ENCODE measurements at places on chromosomes 12 and 14. TPM values are rescaled to one million over a fixed set of nuclear protein-coding genes. Genes with fewer than 3 reads are reported as not detected.

DNA sequence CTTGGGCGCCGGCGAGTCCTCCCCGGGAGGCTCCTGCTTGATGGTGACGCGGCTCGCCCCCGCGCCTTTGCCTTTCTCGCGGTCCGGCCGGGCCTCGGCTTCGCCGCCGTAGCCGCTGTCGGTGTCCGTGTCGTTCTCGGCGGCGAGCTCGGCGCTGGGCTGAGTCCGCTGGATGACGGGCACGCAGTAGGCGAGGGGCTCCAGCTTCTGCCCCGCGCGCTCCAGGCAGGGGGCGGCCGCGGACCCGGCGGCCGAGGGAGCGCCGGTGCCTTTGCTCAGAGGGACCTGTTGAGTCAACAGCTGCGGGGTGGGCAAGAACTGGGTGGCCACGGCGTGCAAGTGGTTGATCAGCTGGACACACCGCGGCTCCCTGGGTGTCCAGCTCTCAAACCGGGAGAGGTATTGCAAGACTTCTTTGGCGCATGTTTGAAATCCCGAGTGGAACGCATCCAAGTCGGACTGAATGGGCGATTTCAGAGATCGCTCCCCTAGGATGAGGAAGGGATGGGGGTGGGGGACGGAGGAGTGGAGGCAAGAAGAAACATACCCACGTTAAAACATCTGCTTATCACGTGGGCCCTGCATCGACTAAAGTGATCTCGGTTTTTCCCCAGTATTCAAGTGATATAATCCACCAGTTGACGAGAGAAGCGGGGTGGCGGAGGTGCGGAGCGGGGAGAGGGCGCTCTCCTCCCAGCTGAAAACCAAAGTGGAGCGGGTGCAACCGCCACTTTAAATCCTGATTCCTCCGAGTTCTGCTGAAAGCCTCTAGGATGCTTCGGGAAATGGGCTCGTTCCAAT is 2.0 kb downstream of the BHLHE41 start:
- peak overlapping the region; percentile 73 for H3K4me3 ChIP-seq
- H3K27ac ChIP-seq: no peak overlapping the region
- peaks cover 32% of the 10 kb centered on the region for H3K4me1 ChIP-seq
- no peaks in the 10 kb centered on the region for H3K36me3 ChIP-seq

- H3K27ac ChIP-seq: peak overlapping the region; percentile 78
- DNase-seq: peak; percentile 36
- H3K4me1 ChIP-seq: peaks cover 81% of the 10 kb centered on the region
These were observed 58.3 kb downstream of the PRKCH start for GRCh38 chr14:61379639-61380184.

DNA sequence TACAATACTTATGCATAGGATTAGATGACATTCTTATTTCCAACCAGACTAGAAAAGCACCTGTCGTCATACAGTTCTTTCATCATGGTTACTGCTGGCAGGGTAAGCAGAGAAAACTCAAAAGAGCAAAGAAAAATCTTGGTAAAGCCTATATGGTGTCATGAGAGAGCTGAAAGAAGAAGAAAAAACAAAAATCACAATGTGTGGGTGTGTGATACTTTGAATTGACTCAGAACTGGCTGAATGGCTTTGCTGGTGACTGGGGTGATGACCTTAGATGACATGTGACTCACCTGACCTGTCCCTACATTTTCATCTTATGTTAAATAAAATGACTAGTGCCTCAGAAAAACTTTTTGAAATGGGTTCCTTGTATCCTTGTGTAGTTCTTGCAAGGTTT is 278.1 kb upstream of the LMO3 start:
- DNase-seq: no peak
- H3K4me1 ChIP-seq: no peaks in the 10 kb centered on the region
- no peak overlapping the region for H3K4me3 ChIP-seq
- no peaks in the 10 kb centered on the region for H3K36me3 ChIP-seq
- no peak overlapping the region for H3K27ac ChIP-seq

DNA sequence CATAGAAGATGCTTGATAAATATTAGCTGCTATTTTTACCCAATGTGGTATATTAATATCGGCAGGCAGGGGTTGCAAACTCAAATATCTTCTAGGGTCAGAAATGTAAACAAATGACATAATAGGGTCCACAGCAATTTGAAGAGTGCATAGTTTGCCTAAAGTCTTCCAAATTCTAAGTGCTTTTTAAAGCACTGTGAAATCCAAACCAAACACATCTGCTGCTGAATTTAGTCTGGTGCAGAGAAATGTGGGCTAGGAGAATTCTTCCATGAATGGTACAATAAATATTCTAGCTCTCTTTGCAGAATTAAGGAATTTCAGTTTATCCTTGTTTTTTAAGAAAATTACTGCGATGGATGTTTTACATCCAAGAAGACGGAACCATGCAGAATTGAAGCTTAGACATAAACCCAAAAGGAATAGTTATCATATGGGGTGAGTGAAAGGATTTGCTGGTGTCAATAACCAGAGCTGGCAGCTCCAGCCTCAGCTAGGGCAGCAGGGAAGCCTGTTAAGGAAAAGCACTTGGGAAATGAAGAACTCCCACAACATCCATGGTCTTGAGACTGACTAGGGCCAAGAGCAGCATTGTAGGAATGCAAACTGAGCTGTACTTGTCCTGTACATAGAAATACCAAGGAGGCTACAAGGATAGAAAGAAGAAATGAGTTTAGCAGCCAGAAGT is 65.5 kb downstream of the PTPRR start:
- no peaks in the 10 kb centered on the region for H3K36me3 ChIP-seq
- DNase-seq: no peak
- H3K27ac ChIP-seq: no peak overlapping the region
- no peaks in the 10 kb centered on the region for H3K27me3 ChIP-seq
- H3K4me1 ChIP-seq: no peaks in the 10 kb centered on the region

- DNase-seq: no peak
- no peak overlapping the region for H3K27ac ChIP-seq
- H3K27me3 ChIP-seq: no peaks in the 10 kb centered on the region
- no peaks in the 10 kb centered on the region for H3K36me3 ChIP-seq
- no peaks in the 10 kb centered on the region for H3K4me1 ChIP-seq
- no peak overlapping the region for H3K4me3 ChIP-seq
These were observed 27.7 kb downstream of the DIO3 start for GRCh38 chr14:101588990-101589389.

- H3K4me3 ChIP-seq: no peak overlapping the region
These were observed 132.3 kb upstream of the CRY1 start for GRCh38 chr12:107225635-107226034.

DNA sequence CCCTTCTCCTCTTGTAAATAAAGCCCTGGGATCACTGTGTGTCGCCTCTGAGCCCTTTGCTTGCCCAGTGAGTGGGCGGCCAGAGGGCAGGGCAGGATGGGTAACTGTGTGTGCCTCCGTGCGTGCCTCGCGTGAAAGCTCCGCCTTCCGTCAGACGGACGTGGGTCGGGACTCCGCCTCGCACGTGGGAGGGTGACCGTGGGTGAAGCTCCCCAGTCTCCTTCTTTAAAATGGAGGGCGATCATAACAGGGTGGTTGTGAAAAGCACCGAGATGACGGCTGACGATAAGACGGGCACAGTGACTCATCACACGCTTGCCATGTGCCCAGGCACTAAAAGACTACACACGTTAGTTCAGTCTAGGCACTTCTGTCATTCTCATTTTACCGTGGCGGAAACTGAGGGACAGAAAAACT is 9.2 kb downstream of the PHB2 start:
- H3K27ac ChIP-seq: peak overlapping the region; percentile 97
- peak overlapping the region; percentile 75 for H3K4me3 ChIP-seq
- no peaks in the 10 kb centered on the region for H3K27me3 ChIP-seq
- DNase-seq: peak; percentile 97
- H3K4me1 ChIP-seq: peaks cover 85% of the 10 kb centered on the region

GRCh38 chr12:7645395-7646177 is 20.1 kb downstream of the APOBEC1 start:
- no peak overlapping the region for H3K27ac ChIP-seq
- H3K36me3 ChIP-seq: no peaks in the 10 kb centered on the region
- no peaks in the 10 kb centered on the region for H3K27me3 ChIP-seq
- H3K4me1 ChIP-seq: peaks cover 11% of the 10 kb centered on the region
- peak; percentile 18 for DNase-seq

- H3K27ac ChIP-seq: no peak overlapping the region
- no peaks in the 10 kb centered on the region for H3K4me1 ChIP-seq
- H3K27me3 ChIP-seq: peaks cover 18% of the 10 kb centered on the region
- DNase-seq: no peak
- H3K4me3 ChIP-seq: no peak overlapping the region
- no peaks in the 10 kb centered on the region for H3K36me3 ChIP-seq
These were observed 13.4 kb downstream of the GRIP1 start for GRCh38 chr12:66665435-66665985.

DNA sequence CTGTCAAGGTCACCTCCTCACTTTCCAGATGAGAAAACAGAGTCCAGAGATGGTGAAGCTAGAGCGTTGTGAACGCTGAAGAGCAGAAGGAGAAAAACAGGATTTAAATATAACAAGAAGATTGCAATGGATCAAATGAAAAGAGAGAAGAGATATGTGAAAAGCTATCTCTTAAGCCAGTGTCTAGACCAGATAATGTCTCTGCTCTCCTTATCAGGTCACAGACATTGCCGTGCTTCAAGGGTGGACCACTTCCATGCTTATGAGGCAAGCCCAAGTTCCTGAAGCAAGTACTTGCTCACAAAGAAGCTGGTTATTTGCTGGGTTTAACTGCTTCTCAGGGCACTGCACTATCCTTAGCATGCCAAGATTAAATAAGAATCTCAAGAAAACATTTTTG is 31.6 kb upstream of the FRS2 start:
- H3K27ac ChIP-seq: no peak overlapping the region
- H3K4me3 ChIP-seq: no peak overlapping the region
- no peaks in the 10 kb centered on the region for H3K36me3 ChIP-seq
- H3K27me3 ChIP-seq: no peaks in the 10 kb centered on the region
- no peaks in the 10 kb centered on the region for H3K4me1 ChIP-seq

DNA sequence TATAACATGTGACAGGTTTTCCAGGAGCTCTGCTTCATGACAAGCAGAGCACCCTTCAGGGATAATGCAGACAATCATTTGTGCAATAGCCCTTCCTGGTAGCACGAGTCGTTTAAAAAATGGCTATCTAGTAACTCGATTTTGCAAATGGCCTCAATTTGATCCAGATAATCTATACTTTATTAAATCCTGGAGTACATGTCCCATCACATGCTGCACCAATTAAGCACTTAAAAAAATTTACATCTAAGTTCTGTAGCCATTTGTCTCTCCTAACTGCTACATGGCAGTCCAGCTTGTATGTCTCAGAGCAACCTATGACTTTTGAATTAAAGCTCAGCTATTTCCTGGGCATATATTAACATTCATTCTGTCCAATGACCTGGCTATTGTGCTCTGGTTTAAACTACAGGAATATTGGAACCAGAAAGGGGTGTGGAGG is 79.8 kb downstream of the TTC8 start:
- no peak overlapping the region for H3K27ac ChIP-seq
- no peaks in the 10 kb centered on the region for H3K4me1 ChIP-seq
- no peak overlapping the region for H3K4me3 ChIP-seq
- H3K36me3 ChIP-seq: no peaks in the 10 kb centered on the region
- peaks cover 16% of the 10 kb centered on the region for H3K27me3 ChIP-seq

DNA sequence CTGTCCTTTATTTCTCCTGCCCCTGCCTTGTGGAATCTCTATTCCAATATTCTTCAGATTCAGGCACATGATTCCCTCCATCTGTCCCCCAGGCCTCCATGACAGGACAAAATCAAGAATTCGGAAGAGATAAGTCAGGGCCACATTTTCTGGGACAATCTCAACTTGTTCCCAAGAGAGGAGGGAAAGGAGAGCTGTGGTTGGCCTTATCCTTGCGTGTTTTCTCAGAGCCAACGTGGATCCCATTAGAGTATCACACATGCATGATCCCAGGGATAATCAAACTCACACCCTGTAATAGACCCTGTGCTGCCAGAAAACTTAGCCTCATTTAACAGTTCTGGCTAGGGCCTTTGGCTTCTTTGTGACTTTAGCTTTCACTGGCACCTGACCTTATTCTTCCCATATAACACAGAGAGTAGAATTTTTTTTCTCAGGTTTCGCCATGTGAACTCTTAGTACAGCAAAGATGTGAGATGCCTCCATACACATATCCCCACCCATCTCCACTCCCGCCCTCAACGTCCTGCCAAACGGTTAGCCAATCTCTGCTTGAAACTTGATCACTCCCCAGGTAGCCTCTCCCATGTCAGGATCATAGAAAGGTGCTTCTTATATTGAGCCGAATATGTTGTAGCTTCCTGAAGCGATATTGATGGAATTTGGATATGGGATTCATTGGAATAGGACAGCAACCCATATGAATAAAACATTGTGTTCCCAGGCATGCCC is 6.7 kb upstream of the KRT1 start:
- no peak overlapping the region for H3K27ac ChIP-seq
- no peak overlapping the region for H3K4me3 ChIP-seq
- H3K4me1 ChIP-seq: peaks cover 14% of the 10 kb centered on the region
- no peaks in the 10 kb centered on the region for H3K27me3 ChIP-seq
- H3K36me3 ChIP-seq: no peaks in the 10 kb centered on the region

GRCh38 chr14:81565441-81566290 is 32.0 kb upstream of the SEL1L start:
- peak; percentile 29 for DNase-seq
- no peak overlapping the region for H3K4me3 ChIP-seq
- H3K27ac ChIP-seq: no peak overlapping the region
- H3K27me3 ChIP-seq: peaks cover 6% of the 10 kb centered on the region
- no peaks in the 10 kb centered on the region for H3K36me3 ChIP-seq

GRCh38 chr14:61178226-61179060 is 102.7 kb downstream of the TMEM30B start:
- H3K27ac ChIP-seq: peak overlapping the region; percentile 92
- DNase-seq: peak; percentile 81
- H3K36me3 ChIP-seq: no peaks in the 10 kb centered on the region
- H3K27me3 ChIP-seq: no peaks in the 10 kb centered on the region

DNA sequence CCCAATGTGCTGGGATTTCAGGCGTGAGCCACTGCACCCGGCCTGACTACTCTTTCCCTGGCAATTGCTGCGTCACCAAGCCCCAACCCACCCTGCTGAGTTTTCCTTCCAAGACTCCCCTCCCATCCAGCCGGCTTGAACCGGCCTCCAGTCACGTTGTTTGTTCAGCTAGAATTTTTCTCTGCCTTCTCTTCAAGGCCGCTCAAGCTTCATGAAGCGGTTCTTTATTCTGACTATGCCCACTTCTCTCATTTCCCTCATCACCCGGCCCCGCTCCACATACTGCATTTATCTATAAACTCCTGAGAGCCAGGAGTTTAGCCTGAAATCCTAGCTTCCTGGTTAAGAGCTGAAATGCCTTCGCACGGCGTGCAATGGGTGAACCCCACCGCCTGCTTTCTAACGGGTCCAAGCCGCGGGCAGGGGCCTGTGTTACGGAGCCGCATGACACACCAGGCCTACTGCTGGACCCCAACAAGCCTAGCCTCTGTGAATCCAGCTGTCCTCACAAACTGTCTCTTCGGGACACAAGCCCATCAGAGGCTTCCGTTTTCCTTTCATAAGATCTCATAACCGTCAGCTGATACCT is 999 bp upstream of the DCAF4 start:
- H3K4me3 ChIP-seq: peak overlapping the region; percentile 91
- no peak for DNase-seq
- no peak overlapping the region for H3K27ac ChIP-seq
- H3K27me3 ChIP-seq: peaks cover 4% of the 10 kb centered on the region
- peaks cover 8% of the 10 kb centered on the region for H3K4me1 ChIP-seq

GRCh38 chr12:109740694-109741245 is 27.1 kb downstream of the FAM222A start:
- H3K27ac ChIP-seq: no peak overlapping the region
- H3K36me3 ChIP-seq: no peaks in the 10 kb centered on the region
- DNase-seq: no peak
- peaks cover 6% of the 10 kb centered on the region for H3K27me3 ChIP-seq
- no peak overlapping the region for H3K4me3 ChIP-seq

The TOMM20L gene
- total RNA-seq: not detected

The MANSC4 gene
- total RNA-seq: not detected

The RASSF9 gene
- not detected for total RNA-seq

The RASSF8 gene
- total RNA-seq: 0.29 TPM
